Fibroblast of skin of right biceps (primary cell): ENCODE measurements at places on chromosomes 5 and 9.

GRCh38 chr5:14261235-14261634, 118.1 kb downstream of the TRIO start:
- no peak for DNase-seq

- no peak for DNase-seq
Measured at GRCh38 chr9:20209391-20210340, 412.6 kb downstream of the MLLT3 start.

DNA sequence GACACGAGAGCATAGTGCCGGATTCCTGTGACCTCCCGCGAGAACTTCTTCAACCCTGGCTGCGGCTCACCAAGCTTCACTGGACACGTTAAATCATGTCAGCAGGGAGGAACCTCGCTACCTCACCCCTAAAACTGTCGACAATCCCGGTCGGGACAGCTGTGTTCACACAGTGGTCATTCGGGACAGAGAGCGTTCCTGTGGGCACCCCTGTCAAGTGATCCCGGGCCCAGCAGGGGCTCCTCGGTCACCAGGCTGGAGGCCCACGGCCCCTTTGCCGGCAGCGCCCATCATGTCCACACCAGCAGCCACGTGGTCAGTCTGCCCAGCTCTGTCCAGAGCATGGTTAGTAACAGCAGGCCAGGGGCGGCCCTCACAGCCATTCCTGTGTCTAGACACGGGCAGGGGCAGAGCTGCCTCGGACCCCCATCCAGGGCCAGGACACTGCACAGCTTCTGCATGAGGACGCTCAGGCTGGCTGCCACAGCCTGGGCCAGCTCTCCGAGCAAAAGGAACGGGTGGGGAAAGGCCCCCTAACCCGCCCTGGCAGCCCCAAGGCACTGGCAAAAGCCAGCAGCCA, 3.5 kb downstream of the INPP5E start:
- no peak for DNase-seq

GRCh38 chr5:135365281-135365680, 33.8 kb downstream of the MACROH2A1 start:
- DNase-seq: no peak

GRCh38 chr9:2985343-2985742, 141.4 kb upstream of the PUM3 start:
- DNase-seq: no peak
